Stimulated activated CD8-positive, alpha-beta memory T cell treated with anti-CD3 and anti-CD28 coated beads, Interleukin-4, amount 100 ng/mL, for 4 hours (primary cell): ENCODE measurements at places on chromosomes 2 and 18.

- DNase-seq: no peak
These were observed 154.6 kb upstream of the CTAGE1 start for GRCh38 chr18:22572341-22572740.

- no peak for DNase-seq
These were observed 125.9 kb downstream of the NFATC1 start for GRCh38 chr18:79521416-79522205.

DNA sequence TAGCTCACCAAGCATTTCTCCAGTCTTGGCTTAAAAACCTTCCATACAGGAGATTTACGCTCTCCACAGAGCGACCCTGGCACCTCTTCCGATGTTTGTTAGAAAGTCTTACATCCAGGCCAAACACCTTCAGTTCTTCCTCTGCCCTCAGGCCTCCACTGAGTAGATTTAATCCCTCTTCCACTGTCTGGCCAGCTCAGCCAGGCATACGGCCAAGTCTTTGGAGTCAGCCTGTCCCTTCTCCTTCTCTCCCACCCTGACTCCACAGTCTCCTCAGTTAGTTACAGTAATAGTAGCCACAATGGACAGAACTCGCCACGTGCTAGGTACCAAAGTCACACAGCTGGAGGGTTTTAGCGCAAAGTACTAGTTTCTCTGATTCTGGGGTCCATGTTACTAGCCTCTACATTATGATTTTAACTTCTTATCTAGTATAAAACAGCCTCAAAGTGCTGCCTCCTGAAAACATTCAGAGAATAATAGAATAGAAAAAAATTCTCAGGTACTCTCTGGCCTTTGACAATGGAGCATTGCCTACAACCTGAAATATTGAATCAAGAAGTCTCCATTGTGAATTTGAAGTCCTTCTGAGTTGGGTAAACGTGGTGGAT lies 39.5 kb downstream of the THNSL2 start:
- DNase-seq: no peak

DNA sequence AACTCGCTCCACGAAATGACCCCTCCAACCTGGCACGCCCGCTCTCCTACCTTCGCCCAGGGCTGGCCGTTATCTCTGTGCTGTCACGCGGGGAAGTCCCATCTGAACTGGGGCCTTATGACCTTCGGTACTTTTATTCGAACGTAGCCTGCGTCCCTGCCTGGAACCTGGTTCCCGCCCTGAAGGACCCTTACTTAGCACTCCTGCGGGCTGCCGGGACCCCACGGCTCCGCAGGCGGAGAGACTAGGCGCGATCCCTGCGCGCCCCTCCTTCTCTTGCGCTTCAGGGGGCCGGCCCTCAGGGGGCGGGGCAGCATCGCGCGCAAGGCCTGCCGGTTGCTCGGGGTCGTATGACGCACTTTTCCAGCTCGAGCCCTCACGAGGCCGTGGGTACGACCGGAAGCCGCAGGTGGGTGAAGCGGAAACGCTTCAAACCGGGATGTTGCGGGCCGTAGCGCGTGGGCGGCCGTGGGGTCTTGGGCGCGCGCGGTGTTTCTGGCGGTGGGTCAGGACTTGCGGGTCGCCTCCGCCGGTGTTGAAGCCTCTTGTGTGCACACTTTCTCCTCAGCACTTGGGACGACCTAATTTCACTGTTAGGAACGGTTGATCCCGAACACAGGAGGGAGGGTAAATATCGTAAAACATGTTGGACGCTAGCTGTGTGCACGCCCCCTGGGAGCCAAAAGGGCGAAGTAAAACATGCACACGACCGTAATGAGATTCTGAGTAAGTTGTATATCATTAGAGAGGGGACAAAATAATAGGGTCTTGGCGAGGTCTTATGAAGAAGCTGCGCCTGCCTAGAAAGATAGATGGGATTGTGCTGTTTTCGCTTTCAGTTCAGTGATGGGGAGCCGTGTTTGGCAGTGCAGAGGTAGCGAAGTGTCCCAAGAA lies at the start of the genes LIPT1 and TSGA10:
Gene LIPT1, plus strand, starts transcription at position 325 of the 894 bp plus-strand sequence. CDS start 6,991 bp downstream, outside the sequence.
Gene TSGA10, minus strand, starts transcription at position 300 of the 894 bp plus-strand sequence. CDS start 45,503 bp downstream, outside the sequence.
- peak; percentile 89 for DNase-seq

- DNase-seq: no peak
These were observed 482.2 kb upstream of the CELF4 start for GRCh38 chr18:38047820-38048219.

GRCh38 chr18:54558609-54559585 lies 32.1 kb upstream of the DYNAP start:
- no peak for DNase-seq

- no peak for DNase-seq
These were observed 82.6 kb downstream of the PKP4 start for GRCh38 chr2:158539176-158540005.

DNA sequence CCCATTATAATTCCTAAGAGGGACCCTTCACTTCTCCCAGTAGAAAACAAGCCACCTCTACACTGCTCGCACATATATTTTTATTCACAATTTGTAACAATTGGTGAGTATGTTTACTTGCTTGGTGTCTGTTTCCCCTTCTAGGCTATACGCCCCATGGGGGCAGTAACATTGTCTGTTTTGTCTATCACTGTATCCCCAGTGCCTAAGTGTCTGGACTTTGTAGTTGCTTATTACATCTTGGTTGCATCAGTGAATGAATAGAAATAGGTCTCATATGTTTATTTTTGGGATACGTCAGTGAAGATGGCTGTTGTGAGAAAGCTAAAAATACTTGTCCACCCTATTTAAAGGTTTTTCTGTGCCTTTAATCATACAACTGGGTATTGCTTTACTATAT lies 87.4 kb upstream of the ITGB6 start:
- DNase-seq: no peak

- no peak for DNase-seq
These were observed 29.4 kb upstream of the GMPPA start for GRCh38 chr2:219469186-219469724.

GRCh38 chr2:216724190-216724589 lies 28.8 kb upstream of the IGFBP5 start:
- no peak for DNase-seq

DNA sequence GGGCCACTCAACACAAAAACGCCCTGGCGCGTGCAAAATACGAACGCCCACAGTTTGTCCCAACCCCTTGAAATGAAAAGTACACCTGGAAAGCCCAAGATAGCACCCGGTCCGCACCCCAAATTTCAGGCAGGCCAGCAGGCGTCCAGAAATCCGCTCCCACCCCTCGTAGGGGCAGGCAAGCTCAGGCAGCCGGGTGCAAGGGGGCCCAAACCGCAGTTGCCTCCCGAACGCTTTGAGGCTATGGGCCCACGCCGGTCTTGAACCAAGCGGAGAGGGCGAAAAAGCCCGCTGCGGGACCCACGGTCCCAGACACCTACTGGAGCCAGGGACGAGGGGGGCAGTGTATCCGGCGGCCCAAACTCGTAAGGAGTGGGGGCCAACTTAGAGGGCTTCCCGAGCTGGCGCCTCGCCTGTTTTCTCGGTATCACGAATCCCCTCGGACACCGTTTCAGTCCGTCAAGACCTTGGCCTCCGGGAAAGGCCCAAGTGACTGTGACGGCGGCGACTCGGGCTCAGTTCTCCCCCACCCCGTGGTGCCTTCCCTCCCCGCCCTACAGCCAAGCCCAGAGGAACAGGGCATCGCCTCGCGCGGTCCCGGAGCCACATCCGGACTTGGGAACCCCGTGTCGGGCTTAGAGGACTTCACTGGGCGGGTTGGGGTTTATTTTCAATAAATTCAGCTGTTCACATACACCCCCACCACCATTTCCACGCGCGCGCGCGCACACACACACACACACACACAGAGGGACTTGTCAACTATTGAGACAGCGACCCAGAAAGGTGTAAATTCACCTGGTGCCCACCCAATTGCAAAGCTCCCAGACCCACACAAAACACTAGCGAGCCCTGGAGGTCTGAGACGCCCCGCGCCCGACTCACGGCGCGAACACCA lies 6.2 kb upstream of the SATB2 start:
- no peak for DNase-seq

GRCh38 chr2:16050908-16051489 lies 110.6 kb downstream of the MYCN start:
- DNase-seq: no peak

GRCh38 chr2:54967759-54968365 lies 82.4 kb downstream of the RTN4 start:
- DNase-seq: no peak

DNA sequence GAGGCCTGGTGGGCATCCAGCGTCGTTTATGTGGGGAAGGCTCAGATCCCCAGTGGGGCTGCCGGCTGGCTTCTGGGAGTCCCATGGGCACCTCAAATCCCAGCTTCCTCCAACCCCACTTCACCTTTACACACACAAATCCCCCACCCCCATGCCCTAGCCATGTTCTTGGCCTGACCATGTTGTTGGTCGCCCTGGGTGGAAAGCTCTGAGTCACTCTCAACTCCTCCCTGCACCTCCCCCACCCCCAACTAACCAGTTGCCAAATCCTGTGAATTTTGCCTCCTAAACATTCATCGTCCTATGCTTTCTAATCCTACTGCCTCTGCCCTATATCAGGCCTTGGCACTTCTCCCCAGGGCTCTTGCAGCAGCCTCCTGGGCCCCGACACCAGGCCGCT lies 6.4 kb downstream of the TNS1 start:
- DNase-seq: no peak

DNA sequence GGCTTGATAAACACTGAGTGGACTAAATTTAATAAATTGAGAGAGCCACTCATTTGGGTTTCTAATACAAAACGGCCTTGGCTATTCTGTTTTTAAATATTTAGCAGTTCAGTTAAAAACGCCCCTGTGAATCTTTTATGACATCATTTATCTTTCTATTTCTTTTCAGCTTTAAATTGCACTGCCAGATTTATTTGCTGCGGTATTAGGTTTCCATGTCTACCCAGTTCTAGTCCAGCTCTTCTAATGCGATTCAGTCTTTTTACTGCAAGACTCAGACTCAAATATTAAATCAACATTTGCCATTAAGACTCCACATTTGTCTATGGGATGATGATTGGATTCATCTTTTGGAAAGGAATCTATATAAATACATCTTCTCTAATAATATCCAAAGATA lies 2174.3 kb upstream of the PIK3C3 start:
- no peak for DNase-seq

- DNase-seq: no peak
These were observed 217.0 kb downstream of the MBD5 start for GRCh38 chr2:148237911-148238310.

DNA sequence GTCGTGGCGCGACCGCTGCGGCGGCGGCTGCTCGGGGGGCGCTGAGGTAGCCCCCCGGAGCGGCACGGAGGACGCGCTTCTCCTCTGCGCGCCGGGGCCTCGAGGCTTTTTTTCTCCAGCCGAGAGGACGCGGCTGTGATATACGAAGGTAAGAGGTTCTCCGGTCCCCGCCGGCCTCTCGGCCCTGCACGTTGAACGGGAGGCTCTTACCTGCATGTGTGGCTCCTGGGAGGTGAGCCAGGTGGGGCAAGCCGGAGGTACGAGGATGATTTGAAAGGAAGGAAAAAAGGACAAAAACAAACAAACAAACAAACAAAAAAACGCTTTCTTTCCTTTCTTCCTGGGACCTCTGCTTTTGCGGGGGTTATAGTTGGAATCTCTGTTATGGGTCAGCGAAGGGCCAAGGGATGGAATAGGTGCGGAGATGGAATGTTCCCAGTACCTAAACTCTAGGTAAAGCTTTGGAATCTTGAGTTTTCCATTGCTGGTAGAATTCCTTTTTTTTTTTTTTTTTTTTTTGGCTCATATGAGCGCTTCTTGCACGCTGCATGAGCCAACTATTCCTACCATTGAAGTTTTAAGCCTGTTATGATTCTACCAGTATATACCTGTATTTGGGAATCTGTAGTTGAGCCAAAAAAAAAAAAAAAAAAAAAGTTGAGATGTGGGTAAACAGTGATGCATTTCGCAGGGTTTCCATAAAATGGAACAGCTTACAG lies 674 bp downstream of the PTPN4 start:
- no peak for DNase-seq

GRCh38 chr18:58336605-58337004 lies 292.3 kb downstream of the ALPK2 start:
- no peak for DNase-seq

- no peak for DNase-seq
These were observed 42.8 kb upstream of the KLF11 start for GRCh38 chr2:10000541-10000940.

GRCh38 chr2:72892506-72893173 lies 5.4 kb downstream of the SPR start:
- peak; percentile 16 for DNase-seq

DNA sequence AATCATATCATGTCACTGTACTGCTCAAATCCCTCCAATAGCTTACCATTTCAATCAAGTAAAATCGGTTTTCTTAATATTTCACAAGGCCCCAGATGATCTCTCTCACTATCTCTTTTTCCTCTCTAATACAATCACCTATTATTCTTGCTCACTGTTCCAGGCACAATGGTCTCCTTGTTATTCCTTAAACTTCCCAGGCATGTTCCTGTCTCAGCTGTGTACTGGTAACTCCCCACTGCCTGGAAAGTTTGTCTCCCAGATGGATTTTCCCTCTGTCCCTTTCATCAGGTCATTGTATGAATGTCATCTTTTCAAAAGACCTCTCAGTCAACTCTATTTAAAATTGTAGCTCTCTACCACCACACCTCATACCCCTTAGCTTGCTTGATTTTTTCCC lies 30.7 kb upstream of the FANCL start:
- no peak for DNase-seq

GRCh38 chr2:55885127-55885943 lies 38.2 kb downstream of the EFEMP1 start:
- DNase-seq: no peak

DNA sequence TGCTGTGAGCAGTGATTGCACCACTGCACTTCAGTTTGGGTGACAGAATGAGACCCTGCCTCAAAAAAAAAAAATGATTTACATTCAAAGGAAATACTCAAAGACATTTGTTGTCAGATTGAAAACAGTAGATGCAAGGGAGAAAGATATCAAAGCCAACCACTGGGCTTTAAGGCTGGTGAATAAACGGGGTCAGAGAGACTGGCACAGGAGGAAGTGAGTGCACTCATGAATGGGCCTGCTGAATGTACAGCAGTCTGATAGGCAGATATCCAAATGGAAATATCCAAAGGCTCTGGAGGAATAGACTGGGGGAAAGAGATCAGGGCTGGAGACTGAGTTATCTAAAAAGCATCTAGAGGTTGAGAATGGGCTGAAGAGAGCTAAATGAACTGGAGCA lies 10.9 kb downstream of the RNF125 start:
- DNase-seq: no peak

DNA sequence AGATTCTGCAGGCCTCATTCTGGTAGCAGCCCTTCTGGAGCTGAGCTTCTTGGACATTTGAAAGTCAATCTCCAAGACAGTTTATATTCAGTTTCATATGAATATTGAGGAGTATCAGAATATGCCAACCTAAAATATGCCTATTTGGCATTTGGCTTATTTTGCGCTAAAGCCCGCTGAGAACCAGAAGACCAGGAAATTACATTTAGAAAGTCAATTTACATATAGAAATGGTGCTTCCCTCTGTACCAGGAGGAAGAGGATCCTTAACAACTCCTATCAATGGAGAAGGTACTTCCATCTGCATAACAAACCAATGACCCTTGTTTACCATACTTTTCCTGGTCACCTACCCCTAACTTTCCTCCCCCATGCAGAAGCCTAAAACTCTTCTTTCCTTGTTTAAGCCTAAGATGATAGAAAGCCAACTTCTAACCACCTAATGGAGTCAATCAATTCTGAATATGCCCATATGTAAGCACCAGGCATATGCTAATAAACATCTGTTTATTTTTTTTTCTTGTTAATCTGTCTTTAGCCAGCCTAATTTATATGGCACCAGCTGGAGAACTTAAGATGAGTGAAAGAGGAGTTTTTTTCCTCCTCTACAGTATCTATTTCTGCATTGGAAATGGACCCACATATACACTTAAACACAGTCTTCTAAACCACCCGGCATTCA lies 57.0 kb upstream of the DYNC1I2 start:
- no peak for DNase-seq

GRCh38 chr18:13485604-13486003 lies 240.8 kb downstream of the FAM210A start:
- DNase-seq: no peak
